K562 (cell line): ENCODE measurements at places on chromosomes 2 and 18. TPM values are rescaled to one million over a fixed set of nuclear protein-coding genes. Genes with fewer than 3 reads are reported as not detected.

CYTIP gene
- 0.33 and 0.42 TPM in 2 replicates for total RNA-seq

SERPINB5 gene
- total RNA-seq: 0.47 and 1.4 TPM in 2 replicates

HJURP gene
- 43.6 and 46.4 TPM in 2 replicates for total RNA-seq

REG3A gene
- 0.31 TPM in 1 of 2 replicates, not detected in the other for total RNA-seq

HOXD8 gene
- total RNA-seq: not detected in 2 replicates
